ENCODE measurements at places on chromosomes 2 and 18.

- DNase-seq, result no peak
Observed at GRCh38 chr2:216006164-216006663, 7.1 kb downstream of the MREG start.

GRCh38 chr18:6792391-6792790 lies 62.9 kb downstream of the ARHGAP28 start:
- DNase-seq, result no peak

DNA sequence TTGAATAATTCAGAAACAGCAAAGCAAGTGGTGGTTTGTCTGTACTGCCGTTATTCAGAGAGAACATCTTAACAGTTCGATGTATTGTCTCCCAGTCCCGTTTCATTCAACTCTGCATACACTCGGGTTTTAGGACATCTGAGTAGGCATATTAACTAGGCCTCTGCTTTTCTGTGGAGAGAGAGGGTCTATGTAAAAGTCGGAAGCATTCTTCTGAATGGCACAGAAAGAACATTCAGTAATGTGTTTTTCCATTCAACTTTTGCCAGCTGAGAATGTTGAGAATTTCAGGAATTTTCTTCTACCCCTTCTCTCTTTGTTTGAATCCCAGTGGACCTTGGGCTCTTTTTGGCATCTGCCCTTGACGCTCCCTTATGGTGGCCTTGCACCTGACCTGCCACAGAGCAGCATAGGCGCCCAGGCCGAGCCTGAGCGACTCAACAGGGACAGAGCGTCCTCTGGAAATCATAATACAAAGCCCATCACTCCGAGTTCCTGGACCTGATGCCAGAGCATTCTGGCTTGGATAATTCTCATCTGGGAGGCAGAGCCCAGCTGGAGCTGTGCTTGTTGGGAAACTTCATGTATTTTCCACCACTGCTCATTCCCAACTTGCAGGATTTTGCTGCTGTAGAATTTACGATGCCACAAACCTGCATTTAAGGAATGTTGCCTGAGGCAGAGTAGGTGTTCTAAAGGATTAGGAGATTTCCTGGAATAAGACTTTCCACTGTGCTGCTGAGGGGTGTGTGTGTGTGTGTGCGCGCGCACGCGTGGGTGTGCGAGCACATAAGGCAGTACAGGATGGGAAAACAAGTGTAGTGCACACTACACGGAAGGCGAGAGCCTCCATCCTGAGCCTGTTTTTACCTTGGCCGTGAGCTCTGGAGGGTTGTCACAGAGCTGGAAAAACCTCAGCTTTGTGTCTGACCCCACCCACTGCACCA lies 77.2 kb upstream of the TXNDC2 start:
- no peak for DNase-seq

DNA sequence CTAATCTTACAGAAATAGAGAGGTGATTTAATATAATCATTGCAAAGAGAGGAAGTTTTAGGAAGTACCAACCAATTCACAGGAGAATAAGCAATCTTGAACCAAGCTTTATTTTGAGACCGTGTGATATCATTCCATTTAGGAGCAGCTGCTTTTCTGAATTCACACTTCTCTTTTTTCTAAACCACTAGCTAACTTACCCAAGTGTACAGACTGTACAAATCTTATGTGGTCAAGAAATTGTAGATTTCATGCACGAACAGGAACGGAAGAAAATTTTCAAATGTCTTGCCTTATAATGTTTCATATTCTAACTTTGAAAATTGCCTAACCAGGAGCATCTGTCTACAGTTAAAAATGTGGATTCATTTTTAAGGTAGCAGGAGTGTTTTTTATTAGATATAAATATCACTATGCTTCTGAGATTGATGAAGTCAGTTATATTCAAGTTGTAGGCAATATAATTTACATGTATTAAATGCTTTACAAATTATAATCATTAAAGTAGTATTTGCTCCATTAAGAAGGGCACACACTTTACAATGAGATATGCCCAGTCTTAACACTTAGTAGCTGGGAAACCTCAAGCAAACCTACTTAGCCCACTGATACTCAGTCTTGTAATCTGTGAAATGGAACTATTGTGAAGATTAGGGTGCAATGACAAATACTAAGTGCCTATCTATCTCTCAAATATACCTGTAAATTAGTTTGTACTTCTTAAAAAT lies 302.2 kb upstream of the STON1 start:
- DNase-seq, result no peak

DNA sequence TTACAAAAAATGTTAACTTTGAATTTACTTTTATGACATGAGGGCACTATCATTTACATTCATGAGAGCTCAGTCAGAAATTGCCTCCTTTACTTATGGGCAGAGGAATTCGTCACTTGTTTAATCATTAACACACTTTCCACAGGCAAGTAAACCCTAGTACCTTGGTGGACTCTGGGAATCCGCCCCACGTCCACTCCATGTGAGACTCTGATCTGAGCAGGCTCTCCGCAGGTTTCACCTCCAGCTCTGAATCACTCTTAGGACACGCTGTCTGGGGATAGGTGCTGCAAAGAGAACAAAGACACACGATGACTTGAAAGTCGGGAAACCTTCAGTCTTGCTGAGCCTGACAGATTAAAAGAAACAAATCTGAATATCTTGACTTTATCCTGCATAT lies 73.6 kb downstream of the LPIN2 start:
- DNase-seq, result no peak

- no peak for DNase-seq
Observed at GRCh38 chr2:168669151-168669550, 133.3 kb upstream of the NOSTRIN start.

Data from DMS79 (cell line).